NCI-H748 treated with DMSO at 0.1 percent for 48 hours (cell line): ENCODE measurements at places on chromosomes 6 and 20.

- no peak for DNase-seq
Observed at GRCh38 chr6:39079197-39080125, 30.9 kb downstream of the GLP1R start.

DNA sequence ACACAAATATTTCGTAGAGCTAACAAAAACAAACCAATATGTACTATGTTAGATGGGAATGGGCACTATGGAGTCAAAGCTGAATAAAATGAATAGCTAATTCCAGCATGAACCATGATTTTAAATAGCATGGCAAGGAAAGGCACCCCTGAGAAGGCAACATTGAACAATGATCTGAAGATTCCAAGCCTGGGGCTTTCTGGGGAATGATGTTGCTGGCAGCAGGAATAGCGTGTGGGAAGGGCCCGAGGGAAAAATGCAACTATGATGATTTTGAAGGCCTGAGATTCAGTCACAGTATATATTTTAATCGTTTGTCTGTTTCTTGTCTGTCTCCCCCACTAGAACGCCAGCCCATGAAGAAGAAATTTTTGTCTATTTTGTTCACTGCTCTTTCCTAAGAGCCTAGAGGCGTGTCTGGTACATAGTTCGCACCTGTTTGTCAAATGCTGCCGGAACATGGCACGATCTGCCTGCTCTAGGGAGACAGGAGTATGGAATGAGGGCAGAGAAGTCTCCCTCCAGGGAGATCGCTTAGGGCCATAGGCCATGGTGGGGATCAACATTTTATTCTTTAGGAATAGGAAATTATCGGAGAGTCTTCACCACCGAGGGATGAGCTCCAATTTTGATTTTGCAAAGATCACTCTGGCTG is 84.8 kb upstream of the EYA2 start:
- no peak for DNase-seq

GRCh38 chr6:39681674-39682121 is 43.5 kb downstream of the KIF6 start:
- DNase-seq = no peak

- DNase-seq = peak; percentile 43
Observed at GRCh38 chr6:63352544-63353285, 32.9 kb upstream of the LGSN start.

- DNase-seq = no peak
Observed at GRCh38 chr6:125596020-125596419, 153.4 kb upstream of the HEY2 start.

DNA sequence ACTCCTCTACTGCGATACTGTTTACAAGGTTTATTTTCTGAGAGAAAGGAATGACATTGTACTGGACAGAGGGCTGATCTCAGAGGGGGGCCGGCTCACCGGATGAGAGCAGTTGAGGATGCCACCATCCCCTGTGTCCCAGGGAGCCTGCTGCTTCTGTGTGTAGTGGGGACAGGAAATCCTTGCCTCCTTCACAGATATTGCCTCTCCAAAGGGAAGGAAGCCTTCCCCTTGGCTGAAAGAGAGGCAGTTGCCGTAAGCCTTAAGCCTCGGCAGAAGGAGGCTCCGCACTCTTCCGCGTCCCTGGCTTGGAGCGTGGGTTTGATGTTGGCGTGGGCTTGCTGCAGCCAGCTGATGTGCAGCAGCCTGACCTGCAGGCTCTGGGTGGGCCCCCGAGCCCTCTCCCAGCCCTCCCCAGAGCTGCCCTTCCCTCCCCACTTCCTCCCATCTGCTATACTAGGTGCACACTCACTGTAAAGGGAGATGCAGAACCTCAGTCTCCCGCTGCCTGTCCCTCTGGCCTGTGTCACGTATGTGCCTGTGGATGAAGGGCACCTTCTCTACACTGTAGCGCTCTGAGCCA is 45.7 kb upstream of the RPS6KA2 start:
- no peak for DNase-seq

GRCh38 chr20:52438326-52438963 is 246.9 kb upstream of the ZFP64 start:
- no peak for DNase-seq

DNA sequence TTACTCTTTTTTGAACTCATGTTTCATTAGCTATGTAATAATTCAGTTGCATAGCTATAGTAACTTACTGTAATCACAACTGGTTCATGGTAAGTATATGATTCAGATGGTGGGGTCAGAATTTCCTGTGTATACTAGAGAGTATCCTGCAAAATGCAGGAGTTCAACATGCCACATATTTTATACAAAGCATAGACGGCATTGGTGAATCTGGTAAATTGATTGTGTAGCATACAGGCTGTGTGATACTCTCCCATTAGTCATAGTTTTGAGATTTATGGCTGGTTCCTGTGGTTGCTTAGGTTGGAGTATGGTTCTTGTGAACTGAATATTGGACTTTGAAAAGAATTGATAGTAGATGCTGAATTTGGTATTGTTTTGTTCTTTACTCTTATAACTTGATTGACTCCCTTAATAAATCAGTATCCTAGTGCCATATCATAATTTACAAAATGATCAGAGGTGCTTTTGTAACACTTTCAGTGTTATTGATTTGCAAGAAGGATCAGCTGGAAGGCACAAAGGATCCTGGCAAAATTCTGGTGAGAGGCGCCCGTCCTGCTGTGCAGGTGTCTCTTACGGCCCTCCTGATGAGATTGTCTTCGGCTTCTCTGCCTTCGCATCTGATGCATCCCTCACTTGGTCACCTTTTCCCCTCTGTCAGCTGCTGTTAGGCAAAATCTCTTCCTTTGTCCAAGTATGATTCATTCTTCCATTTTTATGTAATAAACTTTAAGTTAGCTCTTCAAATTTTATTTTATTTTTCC is 22.6 kb downstream of the SNX9 start:
- DNase-seq = no peak

DNA sequence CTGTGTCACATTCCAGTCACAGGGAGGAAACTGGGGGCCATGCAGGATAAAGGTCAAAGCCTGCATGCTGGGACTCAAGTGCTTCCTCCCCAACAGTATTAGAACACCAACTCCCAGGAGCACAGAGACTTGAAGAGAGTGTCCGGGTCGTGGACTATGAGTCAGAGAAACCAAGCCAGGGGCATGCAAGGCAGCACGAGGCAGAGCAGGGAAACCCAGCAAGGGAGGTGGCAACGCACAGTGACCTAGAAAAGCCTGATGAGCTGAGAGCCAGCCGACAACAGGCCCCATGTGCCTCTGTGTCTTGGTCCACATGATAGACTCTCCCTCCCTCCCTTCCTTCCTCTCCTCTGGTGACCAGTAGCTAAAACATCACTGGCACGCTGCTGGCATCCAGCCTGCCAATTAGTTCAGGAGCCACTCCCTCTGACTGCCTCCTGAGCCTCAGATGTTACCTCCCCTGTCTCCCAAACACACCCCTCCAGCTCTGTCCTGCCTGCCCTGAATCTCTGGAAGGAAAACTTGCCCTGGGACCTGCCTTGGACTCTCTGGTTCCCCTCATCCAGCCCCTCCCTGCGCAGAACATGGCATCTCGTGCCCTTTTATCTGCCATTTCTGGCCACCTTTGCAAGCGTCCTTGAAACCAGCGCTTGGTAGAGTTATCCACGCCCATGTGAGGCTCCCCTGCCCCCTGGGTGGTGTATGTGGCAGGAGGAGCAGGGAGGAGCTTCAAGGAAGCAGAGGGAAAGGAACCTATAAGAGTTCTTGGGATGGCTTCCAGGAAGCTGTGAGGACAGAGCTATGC is 16.2 kb upstream of the RNF39 start:
- no peak for DNase-seq

DNA sequence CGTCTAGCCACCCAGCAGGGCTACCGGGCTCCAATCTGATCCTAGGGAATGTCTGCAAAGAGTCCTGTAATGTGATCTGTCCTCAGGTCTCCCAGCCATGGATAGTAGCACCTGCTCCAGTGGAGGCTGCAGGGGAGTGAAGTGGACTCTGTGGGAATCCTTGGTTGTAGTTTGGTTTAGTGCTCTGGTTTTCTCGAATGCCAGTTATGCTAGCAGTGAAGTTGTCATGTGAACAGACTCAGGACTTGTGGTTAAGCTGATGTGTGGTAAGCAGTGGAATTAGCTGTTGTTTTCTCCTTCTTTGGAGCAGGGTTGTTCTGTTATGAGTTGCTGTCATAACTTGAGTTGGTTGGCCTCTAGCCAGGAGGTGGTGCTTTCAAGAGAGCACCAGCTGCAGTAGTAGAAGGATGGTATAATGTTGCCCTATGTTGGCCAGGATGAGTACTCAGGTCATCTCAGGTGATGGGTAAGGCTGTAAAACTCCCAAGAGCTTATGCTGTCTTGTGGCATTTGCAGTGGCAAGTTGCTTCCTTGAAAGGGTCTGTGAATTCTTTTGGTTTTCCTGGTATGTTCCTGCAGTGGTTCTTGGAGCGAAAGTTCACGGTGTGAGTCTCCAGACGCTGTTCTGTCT is 390.2 kb downstream of the UTRN start:
- DNase-seq = no peak

DNA sequence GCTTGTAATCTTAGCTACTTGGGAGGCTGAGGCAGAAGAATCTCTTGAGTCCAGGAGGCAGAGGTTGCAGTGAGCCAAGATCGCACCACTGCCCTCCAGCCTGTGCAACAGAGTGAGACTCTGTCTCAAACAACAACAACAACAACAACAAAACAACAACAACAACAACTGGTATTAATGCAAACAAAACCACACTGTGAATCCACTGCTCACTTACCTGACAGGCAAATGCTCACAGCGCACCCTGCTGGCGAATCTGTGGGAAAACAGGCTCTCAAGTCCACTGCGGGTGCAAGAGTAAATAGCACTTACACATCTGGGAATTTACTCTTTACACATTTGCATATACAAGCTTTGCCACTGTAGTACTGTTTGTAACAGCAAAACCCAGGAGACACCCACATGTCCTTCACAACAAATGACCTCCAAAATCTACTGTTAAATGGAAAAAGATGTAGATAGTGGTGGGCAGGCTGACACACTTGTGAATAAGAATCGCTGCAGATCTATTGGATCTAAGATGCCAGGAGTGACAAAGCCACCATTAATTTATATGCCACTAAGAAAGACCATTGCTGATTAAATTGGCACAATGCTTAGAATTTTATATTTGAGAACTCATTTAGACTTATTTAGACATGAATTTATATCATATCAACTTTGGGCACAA is 29.3 kb downstream of the NSFL1C start:
- peak; percentile 80 for DNase-seq

- no peak for DNase-seq
Observed at GRCh38 chr20:8447262-8448120, 315.4 kb downstream of the PLCB1 start.

DNA sequence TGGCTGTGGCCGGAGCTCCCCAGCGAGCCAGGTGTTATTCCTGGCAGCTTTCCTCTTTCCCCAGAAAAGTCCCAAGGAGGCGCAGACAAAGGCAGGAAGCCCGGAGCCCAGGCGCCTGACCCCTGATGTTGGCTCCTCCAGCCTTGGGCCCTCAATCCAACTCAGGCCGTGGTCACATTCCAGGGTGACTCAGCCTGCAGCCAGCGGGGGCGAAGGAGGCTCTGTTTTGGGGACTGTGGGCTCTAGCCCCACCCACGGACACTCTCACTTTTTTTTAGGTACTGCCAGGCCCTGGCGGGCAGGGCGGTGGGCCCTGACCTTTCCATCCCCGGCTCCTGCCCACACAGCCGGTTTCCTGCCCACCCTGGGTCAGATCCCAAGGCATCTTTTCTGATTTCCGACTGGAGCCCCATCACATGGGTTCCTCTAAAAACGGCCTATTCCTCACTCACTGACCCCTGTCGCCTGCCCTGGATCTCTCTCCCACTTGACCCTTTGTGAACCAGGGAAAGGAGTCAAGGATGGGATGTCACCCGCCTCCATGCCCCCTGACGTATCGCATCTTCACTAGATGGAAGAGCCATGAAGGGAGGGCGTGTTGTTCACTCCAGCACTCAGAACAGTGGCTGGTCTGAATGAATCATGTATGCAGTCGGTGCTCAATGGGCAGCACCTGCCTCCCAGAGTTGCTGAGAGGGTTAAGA is 5.5 kb downstream of the PTGIS start:
- DNase-seq = no peak

GRCh38 chr6:82584194-82584695 is 220.6 kb downstream of the TPBG start:
- DNase-seq = no peak

DNA sequence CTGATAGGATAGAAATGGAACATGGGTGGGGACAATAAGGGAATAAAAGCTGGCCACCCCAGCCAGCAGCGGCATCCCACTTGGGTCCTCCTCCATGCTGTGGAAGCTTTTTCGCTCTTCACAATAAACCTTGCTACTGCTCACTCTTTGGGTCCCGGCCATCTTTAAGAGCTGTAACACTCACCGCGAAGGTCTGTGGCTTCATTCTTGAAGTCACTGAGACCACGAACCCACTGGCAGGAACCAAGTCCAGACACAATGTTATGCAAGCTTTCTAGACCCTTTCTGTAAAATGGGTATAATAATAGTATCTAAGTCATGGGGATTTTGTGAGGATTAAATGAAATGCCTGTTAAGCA is 48.9 kb upstream of the EZR start:
- no peak for DNase-seq

- DNase-seq = no peak
Observed at GRCh38 chr6:14226051-14226660, 108.6 kb downstream of the CD83 start.

DNA sequence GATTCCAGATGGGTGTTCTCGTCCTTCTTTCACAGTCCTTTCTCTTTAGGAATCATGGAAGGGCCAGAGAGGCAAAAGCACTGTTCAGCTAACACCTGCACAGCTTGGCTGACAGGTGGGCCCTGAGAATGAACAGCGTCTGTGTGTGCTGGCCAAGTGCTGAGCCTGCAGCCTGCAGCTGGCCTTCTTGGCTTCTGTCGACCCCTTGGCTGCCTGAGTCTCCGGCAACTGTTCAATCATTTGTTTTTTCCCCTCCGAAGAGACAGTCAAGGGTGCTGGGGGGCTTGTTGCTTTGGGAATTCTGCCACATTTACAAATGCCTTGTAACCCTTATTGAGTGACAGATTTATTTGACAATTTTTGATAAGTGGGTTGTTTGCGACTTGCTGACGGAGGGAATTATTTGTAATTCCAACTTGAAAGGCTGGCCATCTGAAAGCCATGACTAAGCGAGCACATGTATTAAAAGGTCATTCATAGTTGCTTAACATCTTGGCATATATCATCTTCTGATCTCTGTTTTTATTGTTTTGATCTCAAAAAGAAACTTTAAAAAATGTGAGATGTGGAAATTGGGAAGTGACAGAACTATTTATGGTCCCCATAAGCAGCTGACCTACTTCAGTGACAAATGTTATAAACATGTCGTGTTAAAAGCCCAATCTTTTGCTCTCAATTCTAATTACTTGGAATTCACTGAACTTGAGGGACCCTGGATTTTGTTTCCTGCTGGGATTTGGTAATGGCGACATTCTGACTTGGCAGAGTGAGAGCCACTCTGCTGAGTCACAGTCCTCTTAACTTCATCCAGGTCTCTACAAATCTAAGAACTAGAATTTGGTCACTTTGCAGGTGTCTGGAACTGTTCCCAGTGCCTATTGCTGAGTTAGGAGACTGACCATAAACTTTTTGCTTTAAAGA is 41.9 kb upstream of the FERMT1 start:
- no peak for DNase-seq

- no peak for DNase-seq
Observed at GRCh38 chr6:1463751-1464426, 74.5 kb downstream of the FOXF2 start.
